ENCODE measurements at places on chromosomes 11 and 22. TPM values are rescaled to one million over a fixed set of nuclear protein-coding genes. Genes with fewer than 3 reads are reported as not detected.

Gene UCP3
- not detected for polyA plus RNA-seq

Gene GPHA2
- not detected for polyA plus RNA-seq

Gene ACRV1
- polyA plus RNA-seq = 0.08 TPM

Gene FAM111B
- 2.2 TPM for polyA plus RNA-seq

Gene GGT5
- 47.4 TPM for polyA plus RNA-seq

Gene STK33
- 6.5 TPM for polyA plus RNA-seq

Gene LDHAL6A
- 0.06 TPM for polyA plus RNA-seq

Gene DDTL
- polyA plus RNA-seq = 4.7 TPM

Gene CFAP300
- polyA plus RNA-seq = 2.7 TPM

Gene BET1L
- 76.6 TPM for polyA plus RNA-seq

DNA sequence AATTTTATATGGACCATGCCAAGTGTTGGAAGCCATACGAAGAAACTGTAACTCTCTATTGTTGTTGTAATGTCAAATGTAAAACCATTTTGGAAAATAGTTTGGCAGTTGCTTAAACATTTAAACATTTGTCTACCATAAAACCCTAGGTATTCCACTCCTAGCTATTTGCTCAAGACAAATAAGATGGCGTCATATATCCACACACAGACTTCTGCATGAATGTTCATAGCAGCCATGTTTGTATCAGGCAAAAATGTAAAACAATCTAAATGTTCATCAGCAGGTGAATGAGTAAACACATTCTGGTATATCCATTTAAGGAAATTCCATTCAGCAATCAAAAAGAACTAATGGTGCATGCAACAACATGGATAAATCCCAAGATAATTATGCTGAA is 27.9 kb downstream of the OR9I1 start:
- DNase-seq = no peak

DNA sequence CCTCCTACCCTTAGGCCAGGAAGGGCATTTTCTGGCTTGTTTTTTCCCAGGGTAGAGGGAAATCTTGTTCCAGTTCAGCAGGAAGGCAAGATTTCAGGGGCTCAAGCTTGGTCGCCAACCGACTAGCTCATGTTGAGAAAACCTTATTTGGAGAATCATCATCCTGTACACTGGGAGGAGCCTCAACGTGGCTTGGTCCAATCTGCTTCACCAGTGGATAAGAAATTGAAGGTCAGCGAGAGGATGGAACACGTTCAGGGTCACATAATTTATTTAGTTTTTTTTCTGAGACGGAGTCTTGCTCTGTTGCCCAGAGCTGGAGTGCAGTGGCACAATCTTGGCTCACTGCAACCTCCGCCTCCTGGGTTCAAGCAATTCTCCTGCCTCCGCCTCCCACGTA is 20.5 kb downstream of the FADS2 start:
- DNase-seq = no peak

DNA sequence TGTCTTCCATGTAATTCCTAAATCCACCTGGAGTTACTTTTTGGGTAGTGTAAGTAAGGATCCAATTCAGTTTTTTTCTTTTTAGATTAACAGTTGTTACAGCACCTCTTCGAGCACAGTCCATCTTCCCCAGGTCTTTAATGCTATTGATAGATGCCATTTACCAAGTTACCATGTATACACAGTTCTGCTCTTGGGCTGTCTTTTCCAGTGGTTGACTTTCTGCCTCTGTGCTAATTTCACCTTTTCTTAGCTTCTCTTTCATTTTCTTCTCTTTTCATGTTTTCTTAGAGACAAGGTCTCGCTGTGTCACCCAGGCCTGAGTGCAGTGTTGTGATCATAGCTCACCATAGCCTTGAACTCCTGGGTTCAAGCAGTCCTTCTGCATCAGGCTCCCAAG is 12.0 kb downstream of the ATXN10 start:
- DNase-seq = no peak

GRCh38 chr11:85810521-85810870 is 445 bp downstream of the SYTL2 start:
- no peak for DNase-seq

DNA sequence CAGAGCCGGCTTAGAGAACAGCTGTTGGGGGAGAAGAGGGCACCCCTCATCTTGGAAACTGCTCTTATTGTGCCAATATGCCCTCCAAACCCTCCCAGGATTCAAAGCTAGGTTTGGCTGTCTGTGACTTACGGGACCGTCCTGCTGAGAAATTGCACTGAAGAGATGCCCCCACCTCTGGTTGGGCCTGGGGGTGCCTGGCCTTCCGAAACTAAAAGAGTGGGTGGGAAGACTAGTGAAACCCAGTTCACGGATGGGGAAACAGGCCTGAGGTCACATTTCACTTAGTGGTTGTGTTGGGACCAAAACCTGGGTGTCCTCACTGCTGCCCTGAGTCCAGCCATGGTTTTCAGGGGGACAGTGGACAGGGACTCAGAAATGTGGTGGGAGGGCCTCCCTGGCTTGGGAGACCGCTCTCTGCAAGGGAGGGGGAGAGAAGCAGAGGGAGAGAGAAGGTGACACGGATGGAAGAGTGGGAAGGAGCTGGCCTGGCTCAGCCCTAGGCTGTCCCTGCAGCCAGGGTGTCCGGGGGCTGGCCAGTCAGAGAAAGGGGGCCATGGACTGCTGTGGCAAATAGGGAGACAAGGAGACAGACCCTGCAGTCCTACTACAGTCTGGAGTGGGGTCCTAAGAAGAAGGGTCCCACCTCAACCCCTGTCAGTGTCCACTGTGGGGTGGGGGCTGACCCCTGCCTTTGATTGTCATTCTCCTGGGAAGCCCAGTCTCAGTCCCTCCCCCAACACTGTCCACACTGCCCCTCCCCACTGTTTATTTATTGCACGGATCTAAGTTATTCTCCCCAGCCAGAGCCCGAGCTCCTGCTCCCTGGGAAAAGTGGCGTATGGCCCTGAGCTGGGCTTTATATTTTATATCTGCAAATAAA is 13.6 kb downstream of the MAFF start:
- DNase-seq = no peak

- DNase-seq = no peak
Measured at GRCh38 chr11:119306373-119306890, 10.5 kb downstream of the MCAM start.

- DNase-seq = no peak
Measured at GRCh38 chr11:26878959-26879581, 114.8 kb upstream of the FIBIN start.

DNA sequence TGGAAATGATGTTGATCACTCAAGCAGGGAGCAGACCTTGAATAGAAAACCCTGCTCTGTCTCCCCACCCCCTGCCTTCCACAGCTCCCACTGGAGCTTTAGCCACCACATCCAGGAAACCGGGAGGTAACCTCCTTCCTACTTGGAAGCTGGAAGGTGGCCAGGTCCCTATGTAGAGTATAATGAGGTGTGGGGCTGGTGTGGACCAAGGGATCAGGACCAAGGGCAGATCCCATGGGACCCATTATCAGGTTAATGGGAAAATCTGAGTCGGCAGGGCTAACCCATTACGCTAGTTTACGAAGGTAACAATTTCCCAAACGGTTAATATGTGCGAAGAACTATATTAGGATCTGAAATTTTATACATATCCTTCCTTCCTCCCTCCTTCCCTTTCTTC is 321.9 kb downstream of the MIAT start:
- peak; percentile 35 for DNase-seq

GRCh38 chr11:93988455-93988854 is 32.7 kb upstream of the HEPHL1 start:
- DNase-seq = no peak

GRCh38 chr11:126138636-126139035 is 72.8 kb downstream of the RPUSD4 start:
- no peak for DNase-seq

DNA sequence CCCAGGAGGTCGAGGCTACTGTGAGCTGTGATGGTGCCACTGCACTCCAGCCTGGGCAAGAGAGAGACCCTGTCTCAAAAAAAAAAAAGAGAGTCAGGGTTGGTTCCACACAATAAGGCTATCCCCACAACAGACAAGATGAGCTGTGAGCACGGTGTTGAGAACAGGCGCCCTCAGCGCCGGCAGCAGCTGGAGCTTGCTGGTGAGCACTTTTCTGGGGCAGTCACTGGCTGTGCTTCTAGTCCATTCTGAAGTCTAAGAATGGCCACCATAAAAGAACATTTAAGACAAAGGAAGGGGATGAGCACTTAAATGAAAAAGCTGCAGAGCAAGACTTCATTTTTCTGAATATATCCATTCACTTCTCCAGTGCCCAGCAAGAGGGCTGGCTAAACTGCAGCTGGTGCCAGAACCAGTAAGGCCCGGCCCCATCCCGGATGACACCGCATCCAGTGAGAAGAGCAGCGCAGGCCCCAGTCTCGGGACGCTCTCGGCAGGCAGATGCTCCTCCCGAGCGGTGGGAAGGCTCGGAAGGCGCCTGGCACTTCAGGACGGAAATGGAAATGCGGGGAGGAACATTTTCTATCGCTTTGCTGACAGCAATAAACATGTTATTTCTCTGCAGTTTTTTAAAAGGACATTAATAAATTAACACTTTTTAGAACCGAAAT is 12.2 kb downstream of the TUBGCP6 start:
- DNase-seq = no peak

GRCh38 chr22:32567544-32567943 is 92.9 kb downstream of the FBXO7 start:
- DNase-seq = no peak

GRCh38 chr11:18749681-18750319 is 23.8 kb upstream of the IGSF22 start:
- DNase-seq = peak; percentile 50

DNA sequence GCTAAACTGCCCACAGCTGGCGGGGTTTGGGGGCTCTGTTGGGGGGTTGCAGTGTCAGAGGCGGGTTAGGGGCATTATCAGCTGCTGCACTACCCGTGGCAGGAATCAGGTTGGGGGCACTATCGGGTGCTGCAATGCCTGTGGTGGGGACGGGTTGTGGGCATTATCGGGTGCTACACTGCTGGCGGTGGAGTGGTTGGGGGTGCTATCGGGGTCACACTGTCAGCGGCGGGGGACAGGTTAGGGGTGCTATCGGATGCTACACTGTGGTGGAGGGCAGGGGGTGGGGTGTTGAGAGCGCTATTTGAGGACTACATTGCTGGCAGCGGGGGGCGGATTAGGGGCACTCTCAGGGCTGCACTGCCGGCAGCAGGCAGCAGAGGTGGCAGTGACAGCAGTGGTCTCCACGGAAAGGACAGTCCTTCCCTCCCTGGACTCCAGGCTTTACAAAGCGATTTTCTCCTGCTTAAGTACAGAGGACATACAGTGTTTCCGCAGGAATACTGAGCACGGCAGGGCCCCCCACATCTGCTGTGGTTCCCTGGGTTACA is 119.5 kb upstream of the VPREB1 start:
- no peak for DNase-seq

DNA sequence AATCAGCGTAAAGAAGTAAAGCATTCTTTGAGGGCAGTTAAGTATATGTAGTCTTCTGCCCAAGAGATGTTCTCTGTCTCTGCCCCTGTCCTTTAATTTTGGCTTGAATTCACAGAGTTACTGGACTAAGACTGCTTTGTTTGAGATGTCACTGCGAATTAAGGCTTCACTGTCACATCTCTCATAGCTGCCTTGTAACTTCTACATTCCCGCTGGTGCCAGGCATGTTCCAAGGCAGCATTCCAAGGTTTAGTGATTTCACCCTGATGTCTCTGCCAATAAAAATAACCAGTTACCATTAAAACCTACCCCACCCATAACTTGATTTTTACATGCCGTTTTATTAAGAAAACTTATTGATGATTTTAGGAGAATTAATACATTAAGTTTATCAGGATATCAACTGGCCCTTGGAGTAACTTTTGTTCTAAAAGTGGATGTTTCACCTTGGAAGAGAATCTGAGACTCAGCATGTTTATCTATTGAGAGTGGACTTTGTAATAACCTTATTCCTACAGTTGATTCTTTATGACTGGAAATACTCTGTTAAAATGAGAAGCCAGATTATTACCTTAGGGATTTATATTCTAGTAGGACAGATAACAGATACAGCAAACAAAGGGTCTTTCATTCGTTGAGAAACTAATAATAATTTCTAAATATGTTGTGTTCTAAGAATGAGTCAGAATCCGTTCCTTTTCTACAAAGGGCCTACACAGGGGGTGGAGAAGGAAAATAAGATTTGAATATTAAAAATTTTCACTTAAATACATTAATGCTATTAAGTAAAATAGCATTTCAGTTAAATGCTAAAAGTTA is 110.2 kb downstream of the UVRAG start:
- DNase-seq = no peak

GRCh38 chr11:116309446-116309845 is 463.3 kb downstream of the BUD13 start:
- DNase-seq = no peak

- DNase-seq = no peak
Measured at GRCh38 chr11:105632316-105632715, 22.4 kb downstream of the GRIA4 start.

DNA sequence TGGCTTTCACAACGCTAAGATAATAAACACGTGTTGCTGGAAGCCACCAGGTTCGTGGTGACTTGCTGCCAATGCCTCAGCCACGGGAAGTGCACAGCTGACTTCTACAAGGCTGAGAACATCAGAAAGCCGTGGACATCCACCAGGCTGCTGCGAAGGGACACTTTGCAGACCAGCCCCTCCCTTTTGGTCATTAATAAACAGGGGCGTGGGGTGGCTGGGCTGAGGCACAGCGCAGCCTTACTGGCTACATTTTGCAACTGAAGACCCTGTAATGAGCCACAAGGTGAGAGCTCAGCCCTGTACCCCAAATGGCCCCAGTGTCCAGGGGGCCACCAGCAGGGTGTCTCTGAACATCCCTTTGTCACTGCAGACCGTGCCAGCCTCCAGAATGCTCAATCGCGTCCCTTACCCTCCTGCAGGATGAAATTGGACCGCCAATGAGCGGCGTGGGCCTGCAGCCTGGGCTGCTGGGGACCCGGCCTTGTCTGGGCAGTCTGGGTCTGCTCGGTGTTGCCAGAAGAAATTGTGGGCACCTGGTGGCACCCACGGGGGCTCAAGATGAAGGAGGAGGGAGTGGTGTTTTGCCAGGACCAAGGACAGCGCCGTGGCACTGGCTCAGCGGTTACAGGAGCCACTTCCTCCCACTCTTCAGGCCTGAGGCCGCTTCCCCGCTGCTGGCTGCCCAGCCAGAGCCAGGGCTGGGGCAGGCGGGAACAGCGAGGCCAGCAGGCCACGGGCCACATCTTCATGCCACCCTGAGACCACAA is 181.9 kb downstream of the CTTN start:
- peak; percentile 29 for DNase-seq

DNA sequence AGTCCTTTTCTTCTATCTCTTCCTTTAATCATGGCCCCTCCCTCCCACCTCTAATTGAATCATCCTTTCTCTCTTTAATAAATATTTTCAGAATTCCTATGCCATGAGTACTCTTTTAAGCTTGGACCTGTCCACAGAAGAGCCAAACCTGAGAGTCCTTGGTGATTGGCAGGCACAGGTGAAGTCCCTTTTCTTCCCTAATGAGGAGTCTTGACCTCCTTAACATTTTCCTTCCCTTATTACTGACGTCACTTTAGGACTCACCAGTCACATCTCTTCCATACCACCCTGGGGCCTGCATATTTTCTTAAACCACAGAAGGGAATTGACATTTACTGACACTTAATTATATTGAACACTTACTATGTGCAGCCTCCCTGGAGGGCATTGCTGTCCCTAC is 41.0 kb upstream of the RASSF10 start:
- no peak for DNase-seq
